Fibroblast of skin of left biceps (primary cell): ENCODE measurements at places on chromosomes 2 and 18.

- no peak for DNase-seq
These were observed 7.7 kb downstream of the IGFBP5 start for GRCh38 chr2:216687646-216688045.

DNA sequence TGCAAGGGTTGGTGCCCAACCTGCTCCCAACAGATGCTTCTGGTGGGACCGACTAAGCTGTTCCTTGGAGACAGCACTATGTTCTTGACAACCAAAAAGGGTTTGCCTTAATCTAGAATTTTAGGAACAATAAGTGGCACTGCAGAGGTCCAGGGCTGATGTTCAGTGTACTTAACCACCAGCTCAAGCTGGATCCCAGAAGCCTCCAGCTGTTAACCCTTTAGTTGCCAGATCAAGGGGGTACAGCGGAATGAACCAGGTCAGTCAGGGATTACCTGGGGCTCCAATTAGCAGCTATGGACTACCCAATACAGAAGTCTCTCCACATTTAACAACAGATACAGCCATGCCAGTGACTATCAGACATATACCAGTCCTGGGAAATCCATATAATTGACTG, 3.5 kb downstream of the GPR75 start:
- DNase-seq: no peak

DNA sequence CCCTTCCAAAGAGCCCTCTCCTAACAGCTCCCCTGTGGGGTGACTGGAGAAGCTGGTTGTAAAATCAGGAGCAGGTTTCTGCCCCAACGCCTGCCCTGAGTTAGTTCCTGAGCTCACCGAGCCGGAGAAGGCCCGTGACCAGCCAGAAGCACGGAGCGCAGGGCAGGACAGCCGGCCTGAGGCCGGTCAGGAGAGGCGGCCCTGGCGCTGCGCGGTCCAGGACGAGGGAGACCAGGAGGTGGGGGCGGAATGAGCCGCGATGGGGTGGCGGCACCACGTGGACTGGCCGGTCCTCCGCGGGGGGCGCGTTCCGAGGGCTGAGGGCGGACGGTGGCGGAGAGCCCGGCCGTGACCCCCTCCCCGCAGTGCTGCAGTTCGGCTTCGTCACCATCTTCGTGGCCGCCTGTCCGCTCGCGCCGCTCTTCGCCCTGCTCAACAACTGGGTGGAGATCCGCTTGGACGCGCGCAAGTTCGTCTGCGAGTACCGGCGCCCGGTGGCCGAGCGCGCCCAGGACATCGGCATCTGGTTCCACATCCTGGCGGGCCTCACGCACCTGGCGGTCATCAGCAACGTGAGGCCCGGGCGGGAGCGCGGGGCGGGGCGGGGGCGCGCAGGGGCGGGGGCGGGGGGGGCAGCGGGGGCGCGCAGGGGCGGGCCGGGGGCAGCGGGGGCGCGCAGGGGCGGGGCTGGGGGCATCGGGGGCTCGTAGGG, 29.0 kb downstream of the ANO7 start:
- no peak for DNase-seq

GRCh38 chr2:96594691-96595152, 43.4 kb downstream of the KANSL3 start:
- no peak for DNase-seq

DNA sequence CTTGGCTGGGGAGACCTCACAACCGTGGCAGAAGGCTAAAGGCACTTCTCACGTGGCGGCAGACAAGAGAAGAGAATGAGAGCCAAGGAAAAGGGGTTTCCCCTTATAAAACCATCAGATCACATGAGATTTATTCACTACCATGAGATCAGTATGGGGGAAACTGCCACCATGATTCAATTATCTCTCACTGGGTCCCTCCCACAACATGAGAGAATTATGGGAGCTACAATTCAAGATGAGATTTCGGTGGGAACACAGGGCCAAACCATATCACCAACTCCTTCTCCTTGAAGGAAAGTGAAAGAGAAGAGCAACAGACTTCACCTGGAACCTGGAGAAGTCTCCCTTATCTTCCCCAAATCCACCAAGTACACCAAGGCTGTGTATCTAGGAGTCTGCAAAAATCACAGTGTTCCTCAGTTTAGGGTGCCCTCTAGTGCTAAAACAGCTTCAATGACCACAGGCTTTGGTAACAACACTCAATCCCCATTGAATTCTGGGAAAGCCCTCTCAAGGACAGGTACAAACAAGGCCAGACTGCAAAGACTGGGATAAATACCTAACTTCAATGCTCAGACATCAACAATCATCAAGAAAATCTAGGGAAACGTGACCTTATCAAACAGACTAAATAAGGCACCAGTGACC, 148.8 kb upstream of the SRD5A2 start:
- no peak for DNase-seq

DNA sequence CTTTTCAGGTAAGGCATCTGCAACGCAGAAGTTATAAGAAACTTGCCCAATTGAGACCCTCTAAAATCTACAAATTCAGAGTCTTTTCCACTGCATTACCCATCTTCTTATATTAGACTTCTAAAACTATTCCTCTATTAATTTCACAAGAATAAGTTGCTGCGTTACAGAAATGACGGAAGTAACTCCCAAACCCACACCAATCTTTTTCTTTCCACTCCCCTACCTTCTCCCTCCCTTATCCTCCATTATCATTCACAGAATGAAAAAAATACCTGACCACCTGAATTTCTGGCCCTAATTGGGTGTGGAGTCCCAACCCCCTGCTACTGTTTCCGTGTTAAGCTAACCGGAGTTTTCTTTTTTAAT, 689 bp downstream of the RPRD1A start:
- DNase-seq: no peak

DNA sequence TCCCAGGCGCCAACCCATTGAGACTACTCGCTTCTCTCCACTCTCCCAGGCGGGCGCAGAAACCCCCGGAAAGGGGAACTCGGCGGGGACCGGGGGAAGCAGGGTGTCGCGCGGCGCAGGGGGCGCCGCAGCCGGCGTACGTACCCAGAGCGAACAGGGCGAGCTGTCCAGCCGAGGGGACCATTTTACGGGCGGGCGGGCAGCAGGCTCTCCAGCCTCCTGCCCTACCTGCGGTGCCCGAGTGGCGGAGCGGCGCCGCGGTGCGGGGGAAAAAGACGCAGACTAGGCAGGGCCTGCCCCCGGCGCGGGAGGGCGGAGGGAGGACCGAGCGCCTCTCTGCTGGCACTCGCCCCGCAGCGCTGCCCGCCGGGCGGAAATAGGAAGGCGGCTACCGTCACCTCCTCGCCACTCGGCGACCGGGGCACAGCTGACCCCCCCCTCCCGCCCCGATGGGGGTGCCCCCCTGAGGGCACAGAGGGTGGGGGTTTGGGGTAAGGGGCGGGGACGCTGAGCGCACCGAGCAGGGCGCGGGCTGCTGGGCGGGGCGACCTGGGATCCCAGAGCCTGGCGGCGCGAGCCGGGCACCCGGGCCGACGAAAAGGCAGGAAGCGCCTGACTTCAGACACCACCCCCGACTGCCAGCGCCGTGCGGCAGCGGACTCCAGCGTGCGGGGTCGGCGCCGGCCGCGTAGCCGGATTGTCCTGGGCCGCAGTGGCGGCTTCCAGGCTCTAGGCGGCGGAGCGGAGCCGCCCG, at the start of gene TGFA:
Gene TGFA, minus strand, starts transcription at position 243 of the 754 bp plus-strand sequence. Its CDS starts 59 bp downstream, at position 184.
- no peak for DNase-seq

DNA sequence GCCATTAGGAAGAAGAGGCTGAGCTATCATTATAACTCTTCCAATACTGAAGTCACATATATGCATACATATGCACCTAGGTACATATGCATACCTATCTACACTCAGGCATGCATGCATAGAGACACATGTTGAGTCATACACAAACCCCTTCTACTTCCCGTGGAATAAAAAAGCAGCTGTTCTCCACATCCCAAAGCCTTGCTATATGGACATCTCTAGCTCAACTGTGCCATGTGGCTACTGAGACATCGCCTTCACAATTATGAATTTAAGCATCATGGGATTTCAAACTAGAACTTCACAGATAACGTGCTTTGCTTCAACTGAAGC, 120.5 kb downstream of the ANKRD44 start:
- no peak for DNase-seq

- no peak for DNase-seq
These were observed 24.6 kb upstream of the TXNDC2 start for GRCh38 chr18:9861157-9861556.

DNA sequence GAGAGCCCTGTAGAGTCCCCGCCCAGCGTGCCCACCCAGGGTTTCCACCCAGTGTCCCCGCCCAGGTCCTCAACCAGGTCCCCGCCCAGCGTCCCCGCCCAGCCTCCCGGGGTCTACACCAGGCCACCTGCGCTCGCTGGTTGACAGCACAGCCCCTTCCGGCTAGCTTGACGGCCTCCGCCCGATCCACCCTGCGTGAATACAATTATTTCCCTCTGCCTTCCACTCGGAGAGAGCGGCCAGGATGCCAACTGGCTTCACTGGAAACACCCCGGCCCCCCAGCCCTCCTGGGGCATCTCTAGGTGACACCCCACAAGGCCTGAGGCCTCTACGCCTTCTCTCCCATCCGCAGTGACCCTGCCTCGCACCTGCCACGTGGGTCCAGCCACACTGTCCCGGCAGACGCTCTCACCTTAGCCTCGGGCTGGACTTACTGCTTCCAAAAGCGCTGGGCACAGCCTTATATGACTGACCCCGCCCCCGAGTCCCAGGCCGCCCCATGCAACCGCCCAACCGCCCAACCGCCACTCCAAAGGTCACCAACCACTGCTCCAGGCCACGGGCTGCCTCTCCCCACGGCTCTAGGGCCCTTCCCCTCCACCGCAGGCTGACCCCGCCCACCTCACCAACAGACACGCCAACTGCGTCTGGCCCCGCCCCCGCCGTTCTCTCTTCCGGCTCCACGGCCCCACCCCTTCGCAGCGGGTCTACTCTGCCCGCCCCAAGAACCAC, 188.1 kb downstream of the LAMA1 start:
- DNase-seq: no peak

GRCh38 chr18:45820106-45820745, 5.2 kb upstream of the SIGLEC15 start:
- DNase-seq: no peak

- DNase-seq: no peak
These were observed 2.9 kb downstream of the DUSP11 start for GRCh38 chr2:73776869-73777519.

DNA sequence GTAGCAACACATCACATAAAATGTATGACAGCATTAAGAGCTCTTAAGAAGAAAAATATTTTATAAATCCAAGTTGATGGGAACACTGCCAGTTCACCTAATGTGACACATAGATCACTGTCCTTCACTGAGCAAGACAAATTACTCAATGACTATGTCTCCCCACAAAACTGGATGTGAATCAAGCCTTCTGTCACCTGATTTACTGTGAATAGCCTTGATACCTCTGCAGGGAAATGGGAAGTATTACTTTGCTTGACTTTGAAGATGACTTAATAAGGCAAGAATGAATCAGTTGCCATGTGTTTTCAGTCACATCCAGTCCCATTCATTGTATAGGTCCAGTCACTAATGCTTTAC, 94.6 kb downstream of the NYAP2 start:
- DNase-seq: no peak

- no peak for DNase-seq
These were observed 859.3 kb downstream of the BCL11A start for GRCh38 chr2:59694176-59694575.

DNA sequence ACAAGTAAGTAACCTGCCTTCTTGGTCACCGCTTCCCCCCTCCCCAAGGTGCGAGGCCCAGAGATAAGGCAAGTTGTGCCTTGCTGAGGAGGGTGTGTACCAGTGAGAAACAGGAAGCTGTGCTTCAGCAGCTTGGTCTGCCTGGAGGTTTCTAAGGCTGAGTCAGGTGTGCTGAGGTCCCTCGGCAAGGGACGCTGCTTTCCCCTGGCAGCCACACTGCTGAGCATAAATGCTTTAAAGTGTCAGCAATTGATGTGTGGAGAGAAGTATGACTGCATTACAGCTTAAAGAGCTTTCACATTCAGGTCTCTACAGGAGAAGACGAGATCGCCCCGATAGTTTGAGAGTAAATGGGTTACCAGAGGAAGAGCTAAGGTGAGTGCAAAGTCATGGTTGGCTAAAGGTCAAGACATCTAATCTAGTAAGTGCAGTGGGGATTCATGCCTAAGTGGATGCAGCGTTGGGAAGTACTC, 86.9 kb downstream of the LIMS1 start:
- no peak for DNase-seq

- DNase-seq: no peak
These were observed 219.2 kb downstream of the IRS1 start for GRCh38 chr2:226580403-226580802.

- DNase-seq: no peak
These were observed 636.1 kb downstream of the TDRD15 start for GRCh38 chr2:21759819-21760218.

- no peak for DNase-seq
These were observed 72.1 kb upstream of the MAP4K4 start for GRCh38 chr2:101625387-101625786.

DNA sequence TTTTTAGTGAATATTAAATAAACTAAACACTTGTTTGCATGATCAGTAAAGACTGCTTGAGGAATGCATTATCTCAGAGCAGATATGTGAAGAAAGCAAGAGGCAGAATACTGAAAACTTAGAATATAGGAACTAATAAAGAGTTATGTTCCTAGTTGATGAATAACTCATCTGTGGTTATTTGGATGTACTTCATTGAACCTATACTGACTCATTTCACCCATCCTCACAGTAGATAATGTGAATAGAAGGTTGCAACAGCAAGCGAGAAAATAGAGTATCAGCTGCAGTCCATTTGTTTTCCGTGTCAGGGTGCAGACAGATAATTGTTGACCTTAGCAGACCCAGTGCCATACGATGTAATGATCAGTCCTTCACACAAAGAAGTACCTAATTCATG, 945.7 kb upstream of the LRRTM1 start:
- no peak for DNase-seq

DNA sequence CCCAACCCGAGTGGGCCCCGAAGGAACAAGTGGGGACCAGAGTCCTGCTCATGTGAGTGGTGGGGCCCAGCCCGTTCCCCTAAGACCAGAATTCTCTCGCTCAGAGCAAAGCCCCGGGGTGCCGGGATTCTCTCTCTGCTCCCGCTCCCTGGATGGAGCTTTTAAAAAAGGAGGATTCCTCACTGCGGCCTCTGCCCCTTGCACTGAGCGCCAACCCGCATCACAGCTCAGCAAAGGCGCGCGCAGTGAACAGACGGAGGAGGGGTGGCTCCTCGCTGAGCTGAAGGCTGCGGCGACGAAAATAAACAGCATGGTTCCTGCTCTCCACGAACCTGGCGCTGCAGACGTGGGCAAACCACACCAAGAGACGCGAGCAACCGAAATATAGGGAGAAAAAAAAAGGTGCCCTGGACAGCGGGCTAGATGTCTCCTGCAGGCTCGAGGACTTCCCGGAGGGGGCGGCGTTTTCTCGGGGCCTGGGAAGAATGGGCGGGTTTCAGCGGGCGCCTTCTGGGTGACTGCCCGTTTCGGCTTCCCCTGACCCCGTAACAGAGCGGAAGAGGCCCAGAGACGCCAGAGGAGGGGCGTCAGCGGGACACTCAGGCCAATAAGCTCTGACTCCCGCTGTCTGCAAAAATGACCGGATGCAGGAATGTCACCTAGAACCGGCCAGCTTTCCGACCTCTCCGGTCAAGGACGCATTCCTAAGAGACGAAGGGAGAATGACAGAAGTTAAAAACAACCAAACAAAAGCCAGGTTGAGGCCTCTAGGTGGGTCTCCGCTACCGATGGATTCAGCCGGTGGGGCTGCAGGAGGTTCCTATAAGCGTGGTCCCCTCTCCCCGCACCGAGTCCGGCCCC, 819 bp upstream of the KLF11 start:
- DNase-seq: no peak
